ENCODE measurements at places on chromosomes 5 and 9. TPM values are rescaled to one million over a fixed set of nuclear protein-coding genes. Genes with fewer than 3 reads are reported as not detected.

The HK3 gene
- total RNA-seq, result 20.3 TPM

The LAMC3 gene
- 1.3 TPM for total RNA-seq

The TMEM174 gene
- total RNA-seq, result not detected

The FABP6 gene
- not detected for total RNA-seq

The RASA1 gene
- 33.0 TPM for total RNA-seq

The SPATA31D4 gene
- total RNA-seq, result not detected

The WDR31 gene
- total RNA-seq, result 2.3 TPM

The PPP1R2B gene
- total RNA-seq, result not detected

The TNC gene
- total RNA-seq, result 10.3 TPM

The SWI5 gene
- total RNA-seq, result 28.6 TPM

The TMEM215 gene
- not detected for total RNA-seq

The FAM219A gene
- total RNA-seq, result 7.0 TPM

The LCN6 gene
- 5.2 TPM for total RNA-seq

The LRRC26 gene
- total RNA-seq, result not detected

The ASPN gene
- 6.6 TPM for total RNA-seq

The GARIN3 gene
- not detected for total RNA-seq

The MORN5 gene
- total RNA-seq, result not detected

The C5orf34 gene
- 2.4 TPM for total RNA-seq

The EIF4E1B gene
- not detected for total RNA-seq

The RAD17 gene
- total RNA-seq, result 13.8 TPM

The FGF10 gene
- 18.1 TPM for total RNA-seq

The GNA14 gene
- total RNA-seq, result 0.98 TPM

The LCN9 gene
- not detected for total RNA-seq

The CEL gene
- total RNA-seq, result not detected

The KLHL3 gene
- 3.1 TPM for total RNA-seq

The CDC20B gene
- not detected for total RNA-seq

The PIP5K1B gene
- total RNA-seq, result 1.7 TPM
